T-helper 17 cell (primary cell): ENCODE measurements at places on chromosomes 11 and 22. TPM values are rescaled to one million over a fixed set of nuclear protein-coding genes. Genes with fewer than 3 reads are reported as not detected.
A peak's percentile ranks its signal among the peaks of the same experiment; 100 is the strongest.

RFPL3 gene
- total RNA-seq: not detected

ARHGAP8 gene
- 4.7 TPM for total RNA-seq

TEAD1 gene
- total RNA-seq: 0.55 TPM

SCGB1D2 gene
- not detected for total RNA-seq

PATE2 gene
- not detected for total RNA-seq

MRGPRX3 gene
- total RNA-seq: not detected

INSC gene
- 0.22 TPM for total RNA-seq

KCTD14 gene
- total RNA-seq: 0.17 TPM

PAX6 gene
- not detected for total RNA-seq

PRG3 gene
- not detected for total RNA-seq

GPR137 gene
- total RNA-seq: 57.9 TPM

ANO5 gene
- total RNA-seq: 0.05 TPM

OR51E2 gene
- not detected for total RNA-seq

GRCh38 chr11:134052988-134053945 is 15.6 kb upstream of the JAM3 start:
- no peak for DNase-seq

GRCh38 chr11:72633068-72633467 is 41.2 kb downstream of the PDE2A start:
- DNase-seq: no peak

DNA sequence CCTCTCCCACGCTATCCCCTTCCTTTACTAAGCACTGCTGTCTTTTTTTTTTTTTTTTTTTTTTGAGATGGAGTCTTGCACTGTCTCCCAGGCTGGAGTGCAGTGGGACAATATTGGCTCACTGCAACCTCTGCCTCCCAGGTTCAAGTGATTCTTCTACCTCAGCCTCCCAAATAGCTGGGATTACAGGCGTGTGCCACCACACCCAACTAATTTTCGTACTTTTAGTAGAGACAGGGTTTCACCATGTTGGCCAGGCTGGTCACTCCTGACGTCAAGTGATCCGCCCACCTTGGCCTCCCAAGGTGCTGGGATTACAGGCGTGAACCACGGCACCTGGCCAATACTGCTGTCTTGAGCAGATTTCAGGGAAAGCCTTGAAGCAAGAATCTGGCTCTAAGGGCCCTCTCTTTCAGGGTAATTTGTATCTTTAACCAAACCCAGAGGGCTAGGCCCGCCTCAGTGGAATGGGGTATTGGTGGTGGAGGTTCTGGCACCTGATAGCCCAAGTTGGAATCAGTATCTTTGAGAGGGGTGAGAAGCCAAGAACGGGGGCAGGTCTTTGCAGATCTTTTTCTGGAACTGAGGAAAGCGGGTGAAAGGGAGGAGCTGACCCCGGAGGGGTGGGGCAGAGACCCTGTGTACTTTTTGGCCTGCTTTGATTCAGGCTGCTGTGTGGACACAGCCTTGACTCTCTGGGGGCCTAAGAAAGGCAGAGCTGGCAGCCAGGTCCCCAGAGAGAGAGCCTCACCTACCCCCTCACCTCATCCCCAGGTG is 37.0 kb downstream of the TRIOBP start:
- DNase-seq: no peak

GRCh38 chr22:27483095-27483785 is 318.3 kb downstream of the MN1 start:
- no peak for DNase-seq

DNA sequence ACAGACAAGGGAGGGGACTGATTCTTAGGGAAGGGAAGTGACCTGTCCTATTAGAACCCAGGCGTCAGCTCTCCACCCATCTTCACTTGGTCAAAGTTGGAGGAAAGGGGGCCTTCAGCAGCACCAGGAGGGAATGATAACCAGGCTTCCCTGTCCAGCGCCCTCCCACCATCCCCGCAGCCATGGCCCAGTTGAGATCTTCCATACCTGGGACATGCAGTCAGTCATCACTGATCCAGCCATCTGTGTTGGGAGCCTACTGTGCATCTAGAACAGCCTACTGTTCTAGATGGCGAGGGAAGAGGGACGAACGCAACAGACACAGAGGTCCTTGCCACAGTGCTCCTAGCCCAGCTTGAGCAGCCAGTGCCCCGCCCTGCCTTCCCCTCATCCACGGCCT is 40.6 kb downstream of the PDGFB start:
- no peak for DNase-seq

- no peak for DNase-seq
These were observed 77.4 kb upstream of the YWHAH start for GRCh38 chr22:31866918-31867317.

DNA sequence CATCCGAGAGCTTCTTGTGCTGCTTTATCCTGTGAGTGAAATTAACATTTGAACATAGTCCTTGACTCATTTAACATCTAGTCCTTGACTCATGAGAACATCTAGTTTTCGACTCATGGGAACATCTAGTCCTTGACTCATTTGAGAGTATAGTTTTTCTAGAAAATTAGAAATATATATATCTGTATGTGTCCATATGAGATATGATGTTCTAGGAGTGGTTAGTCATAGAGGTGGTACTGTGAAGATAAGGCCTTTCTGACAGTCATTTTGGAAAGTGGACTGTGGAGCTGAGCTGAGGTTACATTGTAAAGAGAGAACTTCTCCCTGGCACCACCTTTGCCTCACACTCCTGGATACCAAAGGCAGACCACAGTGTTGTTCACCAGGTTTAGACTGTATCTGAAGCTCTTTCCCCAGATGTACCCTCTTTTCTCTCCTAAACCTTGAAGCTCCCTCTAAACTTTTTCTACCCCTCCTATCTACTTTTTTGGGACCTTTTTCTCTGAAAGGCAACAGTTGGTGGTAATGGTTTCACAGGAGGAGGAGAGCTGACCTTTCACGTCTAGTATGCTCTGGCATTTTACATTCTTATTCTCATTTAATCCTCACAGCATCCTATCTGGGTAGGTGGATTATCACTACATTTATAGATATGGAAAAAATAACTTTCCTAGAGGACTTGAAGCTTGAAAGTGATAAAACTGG is 67.2 kb downstream of the PPP2R1B start:
- no peak for DNase-seq

- no peak for DNase-seq
These were observed 53.2 kb downstream of the MN1 start for GRCh38 chr22:27748349-27748748.

DNA sequence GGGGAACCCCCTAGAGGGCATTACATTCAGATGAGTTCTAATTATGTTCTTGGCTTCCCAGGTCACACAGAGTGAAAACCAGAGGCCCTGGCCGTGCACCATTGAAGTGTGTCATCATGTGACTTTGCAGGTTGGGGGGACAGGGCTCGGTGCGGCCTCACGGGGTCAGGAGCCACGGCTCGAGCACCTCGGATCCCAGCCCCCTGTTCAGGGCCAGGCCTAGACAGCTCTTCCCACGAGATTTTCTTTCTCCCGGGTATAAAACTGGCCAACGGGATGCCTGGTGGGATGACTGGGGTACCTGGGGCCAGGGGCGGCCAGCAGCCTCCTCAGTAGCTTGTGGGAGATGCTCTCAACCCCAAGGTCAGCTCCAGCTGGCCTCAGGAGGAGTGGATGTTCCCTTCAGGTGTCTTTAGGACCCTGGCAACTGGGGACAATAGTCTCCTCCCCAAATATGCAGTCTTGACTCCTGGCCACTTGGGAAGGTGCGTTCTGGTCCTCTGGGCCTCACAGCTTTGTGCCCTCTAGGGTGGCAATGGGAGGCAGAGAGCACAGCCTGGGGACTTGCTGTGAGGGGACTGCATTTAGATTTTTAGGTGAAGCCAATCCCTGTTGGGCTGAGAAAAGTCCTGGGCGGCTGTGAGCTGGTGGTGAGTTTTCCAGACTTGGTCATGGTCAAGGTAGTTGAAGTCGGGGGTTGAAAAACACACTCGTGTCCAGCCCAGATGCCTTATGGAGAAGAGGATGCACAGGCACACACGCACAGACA is 95.6 kb downstream of the KCNQ1 start:
- DNase-seq: no peak

DNA sequence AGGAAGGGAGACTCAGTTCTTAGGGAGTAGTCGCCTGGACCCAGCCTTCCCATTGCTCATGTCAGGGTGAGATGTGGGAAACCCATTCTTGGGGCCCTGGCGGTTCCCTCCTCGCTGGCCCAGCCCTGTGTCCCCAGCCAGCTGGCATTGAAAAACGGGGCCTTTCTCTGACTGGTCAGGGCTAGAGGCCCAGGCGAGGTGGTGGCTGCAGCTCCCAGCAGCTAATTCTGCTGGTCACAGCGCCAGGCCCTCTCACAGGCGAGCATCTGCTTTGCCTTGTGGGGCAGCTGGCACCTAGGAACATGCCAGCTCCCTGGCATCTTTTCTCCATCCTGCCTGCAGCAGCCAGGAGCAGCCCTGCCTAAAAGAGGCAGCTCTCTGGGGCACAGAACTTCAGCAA is 20.1 kb downstream of the TSPAN18 start:
- no peak for DNase-seq

DNA sequence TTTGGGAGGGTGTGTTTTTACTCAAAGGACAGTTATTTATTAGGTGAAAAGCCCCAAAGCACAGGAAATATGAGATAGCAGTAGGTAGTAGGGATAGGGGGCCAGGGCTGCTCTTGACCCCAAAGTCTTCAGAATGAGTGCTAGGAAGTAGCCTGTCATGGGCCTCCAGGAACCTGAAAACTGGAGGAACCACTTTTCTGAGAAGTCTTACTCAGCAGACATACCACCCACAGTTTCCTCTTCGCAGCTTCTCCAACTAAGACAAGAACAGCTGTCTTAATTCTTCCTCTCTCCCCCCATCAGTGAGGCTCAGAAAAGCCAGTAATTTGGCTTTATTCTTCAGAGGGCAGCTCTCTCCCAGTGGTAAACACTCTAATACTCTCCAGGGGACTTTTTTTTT is 84.0 kb upstream of the CTSC start:
- DNase-seq: no peak

- DNase-seq: no peak
These were observed 11.2 kb downstream of the TOM1 start for GRCh38 chr22:35310556-35311550.

GRCh38 chr11:11157185-11157584 is 195.9 kb downstream of the CSNK2A3 start:
- peak; percentile 37 for DNase-seq

DNA sequence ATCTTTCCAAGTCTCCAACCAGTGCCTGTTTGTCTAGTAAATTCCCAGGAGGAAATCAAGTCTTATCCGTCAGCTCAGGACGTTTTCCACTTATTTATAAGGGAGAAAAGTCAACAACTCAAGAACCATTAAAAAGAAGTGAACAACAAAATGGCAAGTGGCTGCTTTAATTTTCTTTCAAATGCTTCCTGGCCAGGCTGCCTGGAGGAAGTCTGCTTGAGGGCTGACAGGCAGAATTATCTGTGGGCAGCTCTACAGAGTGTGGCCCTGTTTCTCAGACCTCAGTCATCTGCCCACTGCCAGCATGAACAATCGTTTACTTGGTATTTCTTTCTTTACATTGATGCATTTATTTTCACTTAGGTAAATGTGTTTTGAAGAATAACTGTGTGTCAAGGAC is 281.9 kb upstream of the ISX start:
- DNase-seq: no peak

- DNase-seq: no peak
These were observed 31.4 kb upstream of the TTC12 start for GRCh38 chr11:113282898-113283437.

GRCh38 chr11:121198491-121198890 is 94.1 kb upstream of the SC5D start:
- DNase-seq: no peak

GRCh38 chr11:45844822-45845578 is 2.3 kb upstream of the CRY2 start:
- no peak for DNase-seq

- DNase-seq: no peak
These were observed 792.6 kb upstream of the RAG2 start for GRCh38 chr11:37390576-37391083.

DNA sequence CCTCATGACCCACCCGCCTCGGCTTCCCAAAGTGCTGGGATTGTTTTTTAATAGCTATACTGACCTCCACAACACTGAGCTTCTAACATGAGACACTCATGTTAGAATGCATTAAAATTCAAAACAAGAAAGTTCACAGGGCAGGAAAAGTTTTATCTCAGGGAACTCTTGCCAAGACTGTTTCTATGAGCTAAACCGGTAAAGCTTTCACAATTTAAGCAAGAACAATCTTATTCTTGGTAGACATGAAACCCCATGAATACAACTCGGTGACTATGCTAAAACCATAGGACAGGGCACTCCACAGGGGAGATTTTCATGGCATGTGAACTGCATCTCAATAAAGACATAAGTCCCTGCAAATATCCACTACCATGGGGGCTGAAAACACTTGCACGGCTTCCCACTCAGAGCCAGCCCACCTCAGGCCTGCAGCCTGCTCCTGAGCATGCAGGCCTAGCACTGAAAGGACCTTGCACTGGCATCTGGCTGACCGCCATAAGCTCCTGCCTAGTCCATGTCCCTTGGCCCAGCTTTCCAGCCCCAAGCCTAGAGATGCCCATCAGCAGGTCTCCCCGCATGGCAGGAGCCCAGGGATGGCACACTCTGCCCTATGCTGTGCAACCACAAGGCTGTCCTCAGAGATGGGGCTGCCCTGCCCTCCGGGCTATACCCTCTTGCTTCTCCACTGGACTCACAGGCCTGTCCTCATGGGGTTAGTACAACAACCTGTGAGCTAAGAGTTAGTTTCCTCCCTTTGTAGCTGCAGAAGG is 58.4 kb downstream of the DGCR2 start:
- DNase-seq: no peak

- no peak for DNase-seq
These were observed 104.5 kb downstream of the EFCAB6 start for GRCh38 chr22:43707648-43708047.

DNA sequence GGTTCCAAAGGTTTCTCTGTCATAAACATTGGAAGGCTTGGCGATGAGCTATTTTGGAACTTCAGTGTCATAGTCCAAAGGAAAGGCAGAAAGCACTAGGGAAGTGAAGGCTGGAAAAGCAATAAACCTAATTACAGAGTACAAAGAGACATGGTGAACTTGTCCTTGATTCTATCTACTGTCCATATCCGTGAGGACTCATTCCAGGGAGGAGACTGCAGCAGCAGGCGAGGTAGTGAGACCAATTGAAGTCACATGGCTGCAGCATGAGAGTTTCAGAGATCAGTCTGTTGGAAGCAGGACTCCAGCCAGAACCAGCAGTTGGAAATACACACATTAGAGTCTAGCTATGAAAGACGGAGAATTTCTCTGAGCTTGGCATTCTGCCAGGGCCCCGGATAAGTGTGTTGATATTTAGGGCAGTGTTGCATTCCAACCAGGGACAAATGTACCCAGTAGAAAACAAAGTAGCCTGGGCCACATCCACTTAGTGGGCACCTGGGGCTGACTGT is 54.1 kb upstream of the ARHGAP42 start:
- DNase-seq: no peak

- no peak for DNase-seq
These were observed 5.6 kb upstream of the MFNG start for GRCh38 chr22:37491559-37492427.
